T47D (cell line): ENCODE measurements at places on chromosomes 6 and 20.

GRCh38 chr20:7989379-7989778, 30.2 kb downstream of the TMX4 start:
- DNase-seq, result no peak

GRCh38 chr20:5078399-5078958, 41.3 kb downstream of the PCNA start:
- no peak for DNase-seq

GRCh38 chr6:99282479-99283062, 66.9 kb downstream of the FAXC start:
- peak; percentile 22 for DNase-seq

DNA sequence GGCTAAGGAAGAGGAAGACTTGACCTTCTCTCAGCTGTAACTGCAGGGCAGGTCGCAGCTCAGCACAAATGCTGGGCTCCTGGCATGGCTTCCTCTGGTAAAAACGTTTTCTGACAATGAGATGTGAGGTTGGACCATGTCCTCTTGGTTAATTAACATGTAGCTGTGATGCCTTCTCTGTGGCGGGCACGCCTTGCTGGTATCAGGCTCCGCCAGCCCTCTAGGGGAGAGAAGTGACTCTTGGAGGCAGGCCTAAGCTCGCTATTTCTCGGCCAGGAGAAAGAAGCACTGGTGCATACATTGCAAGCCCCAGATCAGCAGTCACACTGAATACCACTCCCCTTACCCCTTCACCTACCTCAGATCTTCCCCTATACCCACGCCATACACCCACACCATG, 65.0 kb downstream of the QRSL1 start:
- DNase-seq, result no peak

DNA sequence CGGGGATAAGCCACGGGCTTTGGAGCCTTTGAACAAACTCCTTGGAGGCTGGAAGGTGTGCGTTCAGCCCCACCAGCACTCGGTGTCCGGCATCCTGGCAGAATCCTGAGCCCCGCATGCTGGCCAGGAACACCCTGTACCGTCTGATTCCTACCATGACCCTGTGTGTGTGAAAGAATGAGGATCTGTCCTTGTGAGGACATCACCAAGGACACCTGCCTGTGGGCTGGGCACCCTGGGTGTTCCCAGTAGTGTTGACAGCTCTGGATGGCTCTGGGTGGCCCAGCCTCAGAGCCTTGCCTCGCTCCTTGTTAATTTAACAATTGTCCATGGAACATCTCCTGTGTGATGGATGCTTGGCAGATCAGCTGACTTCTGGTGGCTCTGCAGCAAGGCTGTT, 234.3 kb downstream of the QKI start:
- DNase-seq, result no peak

- DNase-seq, result no peak
These were observed 393.0 kb downstream of the CDKAL1 start for GRCh38 chr6:20927130-20927860.

DNA sequence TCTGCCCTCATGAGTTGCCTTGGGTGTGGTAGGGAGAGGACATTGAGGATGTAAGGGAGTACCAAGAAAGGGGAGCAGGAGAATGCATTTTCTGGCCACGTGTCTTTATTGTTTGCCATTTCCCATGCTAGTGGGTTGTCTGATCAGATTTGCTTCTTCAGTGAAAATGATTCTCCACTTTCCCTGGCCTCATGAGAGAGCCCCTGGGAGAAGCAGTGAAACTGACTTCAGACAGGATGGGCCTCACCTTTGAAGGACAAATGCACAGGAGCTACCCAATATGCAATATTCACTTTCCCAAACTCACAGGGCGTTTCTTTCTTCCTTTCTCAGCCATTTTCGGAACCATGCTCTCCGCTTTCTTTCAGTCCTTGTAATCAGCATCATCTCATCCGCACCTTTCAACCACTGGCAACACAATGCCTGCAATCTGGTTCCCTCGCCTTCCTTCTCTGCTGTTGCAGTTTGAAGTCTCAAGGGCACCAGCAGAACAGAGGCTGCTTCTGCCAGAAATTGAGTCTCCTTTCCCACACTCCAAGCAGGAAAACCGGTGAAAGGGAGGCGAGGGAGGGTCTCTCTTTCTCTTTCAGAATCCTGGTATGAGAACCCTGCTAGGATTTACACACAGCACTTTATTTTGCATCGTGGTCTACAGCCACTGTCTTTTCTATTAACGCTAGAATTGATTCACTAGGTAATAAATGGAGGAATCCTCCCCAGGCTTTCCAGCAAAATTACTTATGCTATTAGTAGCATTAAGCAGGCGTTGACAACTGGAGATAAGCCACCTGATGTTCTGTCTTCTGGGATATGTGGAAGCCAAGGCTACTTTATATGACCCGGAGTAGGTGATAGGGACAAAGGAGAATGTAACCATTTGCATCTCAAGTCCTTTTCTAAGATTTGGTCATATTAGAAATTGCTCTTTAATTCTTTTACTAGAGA, 62.0 kb upstream of the FAM184A start:
- DNase-seq, result no peak

DNA sequence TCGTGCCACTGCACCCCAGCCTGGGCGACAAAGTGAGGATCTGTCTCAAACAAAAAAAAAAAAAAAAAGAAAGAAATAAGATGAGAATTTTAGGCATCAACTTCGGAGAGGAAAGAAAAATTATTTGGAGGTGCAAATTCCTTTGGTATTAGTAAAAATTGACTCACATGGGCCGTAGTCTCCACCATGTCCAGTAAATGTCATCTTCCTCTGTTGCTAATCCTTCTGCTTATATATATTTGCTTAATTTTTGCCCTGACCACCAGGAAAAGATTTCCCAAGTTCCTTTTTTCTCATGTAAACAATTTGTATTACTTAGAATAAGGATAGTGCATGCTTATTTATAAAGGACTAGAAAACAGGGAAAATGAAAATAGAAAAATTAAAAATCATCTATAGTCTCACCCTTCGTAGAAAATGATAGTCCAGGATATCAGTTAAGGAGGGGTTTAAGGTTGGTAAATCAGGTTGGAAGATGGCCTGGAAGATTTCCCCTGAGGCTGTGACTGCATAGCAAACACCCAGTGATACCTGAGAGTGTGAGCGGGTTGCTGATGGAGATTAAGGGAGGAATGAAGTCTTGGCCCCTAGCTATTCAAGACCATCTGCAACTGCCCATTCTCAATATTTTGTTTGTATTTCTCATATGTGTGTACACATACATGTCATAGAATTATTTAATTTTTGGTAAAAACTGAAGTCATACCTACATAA, 240.8 kb downstream of the ZNF217 start:
- DNase-seq, result no peak

- no peak for DNase-seq
These were observed 368.5 kb upstream of the EPHA7 start for GRCh38 chr6:93787841-93788240.

- no peak for DNase-seq
These were observed 37.9 kb upstream of the NEDD9 start for GRCh38 chr6:11270030-11271027.

DNA sequence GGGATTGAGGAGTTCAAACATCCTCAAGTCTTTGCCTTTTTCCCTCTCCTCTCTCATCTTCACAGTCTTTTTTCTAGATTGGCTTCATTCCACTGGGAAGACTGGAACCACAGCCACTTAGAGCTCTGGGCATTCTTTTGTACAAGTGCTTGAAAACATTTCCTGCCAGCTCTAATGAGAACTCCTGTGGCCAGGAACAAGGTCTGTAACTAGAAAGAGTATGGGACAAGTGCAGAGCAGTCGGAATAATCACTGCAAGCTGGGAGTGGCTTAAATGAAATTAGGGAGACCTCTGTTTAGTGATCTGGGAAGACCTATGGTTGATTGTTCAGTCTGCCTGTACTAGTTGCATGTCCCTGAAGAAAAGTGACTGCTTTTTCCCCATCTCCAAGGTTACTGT, 41.0 kb upstream of the SMIM8 start:
- no peak for DNase-seq

- no peak for DNase-seq
These were observed 144.5 kb downstream of the SYCP2 start for GRCh38 chr20:59788811-59789397.

- no peak for DNase-seq
These were observed 36.7 kb upstream of the ZSCAN9 start for GRCh38 chr6:28188111-28188979.

DNA sequence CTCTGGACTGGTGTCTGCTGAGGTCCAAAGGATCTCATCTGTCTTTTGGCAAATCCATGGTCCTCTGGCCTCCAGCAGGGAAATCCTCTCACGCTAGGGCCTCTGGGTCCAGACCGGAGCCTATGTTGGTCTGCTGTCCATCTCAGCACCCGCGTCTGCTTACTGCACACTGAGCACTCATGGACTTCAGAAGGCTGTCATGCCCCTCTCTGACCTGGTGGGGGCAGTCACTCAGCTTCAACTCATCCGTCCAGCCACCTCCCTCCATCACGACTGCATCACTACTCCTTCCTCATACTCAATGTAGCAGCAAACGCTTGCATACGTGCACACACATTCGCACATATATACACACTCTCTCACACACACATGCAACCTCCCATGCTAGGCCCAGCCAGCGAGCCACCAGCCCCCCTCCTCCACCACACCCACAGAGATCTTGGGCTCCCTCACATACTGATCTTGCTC, 33.3 kb downstream of the GABRR2 start:
- DNase-seq, result peak; percentile 42

DNA sequence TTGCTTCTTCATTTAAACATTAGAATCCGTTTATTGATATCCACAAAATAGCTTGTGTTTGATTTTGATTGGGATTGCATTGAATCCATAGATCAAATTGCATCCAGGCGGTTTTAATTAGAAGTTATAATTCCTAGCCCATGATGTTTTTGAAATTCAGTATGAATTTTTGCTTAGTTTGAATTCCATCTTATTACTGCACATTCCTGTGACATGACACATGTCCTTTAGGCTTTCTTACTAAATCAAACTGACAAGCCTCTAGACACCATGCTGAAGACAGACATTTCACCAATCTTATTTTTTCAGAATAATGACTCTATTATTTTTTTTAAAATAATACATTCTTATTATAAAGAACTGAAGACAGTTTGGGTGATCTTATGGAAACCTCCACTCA, 21.4 kb upstream of the PI16 start:
- DNase-seq, result no peak

- no peak for DNase-seq
These were observed 126.7 kb downstream of the RTN4IP1 start for GRCh38 chr6:106502559-106502958.
